ENCODE measurements at places on chromosomes 5 and 9. TPM values are rescaled to one million over a fixed set of nuclear protein-coding genes. Genes with fewer than 3 reads are reported as not detected.

Gene HARS2
- total RNA-seq: 21.6 TPM

Gene SPINK13
- total RNA-seq: not detected

Gene RNF208
- total RNA-seq: 1.9 TPM

Gene DIRAS2
- total RNA-seq: 0.28 TPM

Gene NOXA1
- total RNA-seq: 0.59 TPM

Gene SPEF2
- total RNA-seq: 0.17 TPM

Gene STPG3
- not detected for total RNA-seq

GRCh38 chr5:93582167-93582462 is 907 bp upstream of the NR2F1 start:
- no peak overlapping the region for H3K27ac ChIP-seq
- DNase-seq: no peak
- peak overlapping the region; percentile 5 for H3K4me3 ChIP-seq
- peaks cover 95% of the 10 kb centered on the region for H3K27me3 ChIP-seq

GRCh38 chr9:128870128-128870940 is 11.4 kb downstream of the KYAT1 start:
- no peaks in the 10 kb centered on the region for H3K4me1 ChIP-seq
- no peaks in the 10 kb centered on the region for H3K36me3 ChIP-seq
- H3K4me3 ChIP-seq: no peak overlapping the region

GRCh38 chr9:82152181-82152580 is 163.6 kb downstream of the SPATA31D1 start:
- no peak overlapping the region for H3K4me3 ChIP-seq
- no peak for DNase-seq
- H3K27ac ChIP-seq: no peak overlapping the region
- H3K4me1 ChIP-seq: no peaks in the 10 kb centered on the region
- H3K27me3 ChIP-seq: no peaks in the 10 kb centered on the region
- no peaks in the 10 kb centered on the region for H3K36me3 ChIP-seq

GRCh38 chr5:14724633-14725032 is 60.1 kb downstream of the OTULIN start:
- H3K4me1 ChIP-seq: peaks cover 18% of the 10 kb centered on the region
- no peak for DNase-seq
- no peaks in the 10 kb centered on the region for H3K36me3 ChIP-seq
- H3K27ac ChIP-seq: no peak overlapping the region
- no peak overlapping the region for H3K4me3 ChIP-seq

- H3K27ac ChIP-seq: no peak overlapping the region
- H3K36me3 ChIP-seq: no peaks in the 10 kb centered on the region
- no peak overlapping the region for H3K4me3 ChIP-seq
- DNase-seq: no peak
Measured at GRCh38 chr5:150636391-150637244, 3.8 kb upstream of the SYNPO start.

- no peak overlapping the region for H3K4me3 ChIP-seq
- H3K4me1 ChIP-seq: peaks cover 32% of the 10 kb centered on the region
- no peaks in the 10 kb centered on the region for H3K27me3 ChIP-seq
- no peak overlapping the region for H3K27ac ChIP-seq
Measured at GRCh38 chr5:15510831-15511230, 10.9 kb downstream of the FBXL7 start.

Measured in GM23338 (cell line).